Stimulated activated CD4-positive, alpha-beta T cell treated with anti-CD3 and anti-CD28 coated beads, Interleukin-4, amount 100 ng/mL, for 24 hours (primary cell): ENCODE measurements at places on chromosomes 13 and 19.
A peak's percentile ranks its signal among the peaks of the same experiment; 100 is the strongest.

GRCh38 chr13:51970349-51970748 is 40.9 kb downstream of the ATP7B start:
- DNase-seq = no peak

DNA sequence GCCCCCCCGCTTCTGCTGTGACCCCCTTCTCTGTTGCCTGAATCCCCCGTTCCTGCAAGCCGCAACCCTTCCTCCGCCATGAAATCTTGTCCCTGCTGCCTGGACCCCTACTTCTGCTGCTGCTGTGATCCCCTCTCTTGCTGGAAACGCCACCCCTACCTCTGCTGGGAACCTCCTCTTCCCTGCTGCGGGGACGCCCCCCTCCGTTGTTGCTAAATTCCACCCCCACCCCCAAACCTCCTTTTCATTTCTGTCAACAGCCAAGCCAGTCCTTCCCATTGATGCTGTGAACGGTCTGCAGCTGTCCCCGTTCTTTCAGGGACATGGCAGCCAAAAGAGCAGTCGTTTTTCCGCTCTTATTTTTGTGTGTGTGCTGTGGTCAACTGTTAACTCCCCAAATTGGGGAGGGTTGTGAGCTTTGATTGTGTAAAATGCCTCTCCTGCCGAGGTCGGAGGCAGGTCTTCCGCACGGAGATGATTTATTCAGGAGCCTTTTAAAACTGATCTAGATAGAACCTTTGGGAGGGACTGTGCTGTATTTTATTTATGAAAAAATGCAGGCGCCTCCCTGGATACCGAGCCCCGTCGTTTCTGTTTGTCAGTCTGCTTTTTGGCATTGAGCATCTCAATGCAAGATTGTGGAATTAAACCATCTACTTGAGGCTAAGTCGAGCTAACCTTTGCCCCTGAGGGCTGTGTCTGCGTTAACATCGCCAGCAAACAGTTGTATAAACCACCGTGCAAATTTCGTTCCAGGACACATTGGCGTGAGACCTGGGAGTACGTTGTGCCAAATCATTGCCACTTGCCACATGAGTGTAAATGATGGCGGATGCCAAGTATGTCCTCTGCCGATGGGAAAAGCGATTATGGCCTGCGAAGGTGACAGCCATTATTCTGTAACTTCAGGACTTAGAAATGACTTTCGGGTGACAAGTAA is 27.9 kb upstream of the NDUFS7 start:
- no peak for DNase-seq

GRCh38 chr13:22387899-22388298 is 717.0 kb downstream of the FGF9 start:
- no peak for DNase-seq

- DNase-seq = no peak
Measured at GRCh38 chr19:55559684-55560083, 14.3 kb upstream of the SBK3 start.

GRCh38 chr13:43815204-43815603 is 28.4 kb upstream of the ENOX1 start:
- DNase-seq = no peak

- no peak for DNase-seq
Measured at GRCh38 chr13:20369886-20370361, 137.8 kb upstream of the GJB6 start.

GRCh38 chr13:90201676-90202460 is 1145.6 kb upstream of the MIR17HG start:
- no peak for DNase-seq

- no peak for DNase-seq
Measured at GRCh38 chr13:19890030-19890429, 26.6 kb upstream of the ZMYM5 start.

- DNase-seq = peak; percentile 84
Measured at GRCh38 chr19:57350877-57351805, at the start of gene ZNF304. TSS of gene ZNF304 (plus strand) at chr19:57351271. CDS start at chr19:57351665, 394 bp downstream.
